Neural progenitor cell (in vitro differentiated cells): ENCODE measurements at places on chromosomes 3 and 15. TPM values are rescaled to one million over a fixed set of nuclear protein-coding genes. Genes with fewer than 3 reads are reported as not detected.

PLXND1 gene
- 9.0 and 12.9 TPM in 2 replicates for total RNA-seq

GUCA1C gene
- not detected in 2 replicates for total RNA-seq

AMIGO3 gene
- total RNA-seq, result 2.6 TPM in 1 of 2 replicates, not detected in the other

GRCh38 chr3:126067959-126068358 is 16.0 kb downstream of the SLC41A3 start:
- DNase-seq, result no peak

GRCh38 chr3:132029182-132029902 is 5.5 kb downstream of the CPNE4 start:
- DNase-seq, result peak; percentile 94

DNA sequence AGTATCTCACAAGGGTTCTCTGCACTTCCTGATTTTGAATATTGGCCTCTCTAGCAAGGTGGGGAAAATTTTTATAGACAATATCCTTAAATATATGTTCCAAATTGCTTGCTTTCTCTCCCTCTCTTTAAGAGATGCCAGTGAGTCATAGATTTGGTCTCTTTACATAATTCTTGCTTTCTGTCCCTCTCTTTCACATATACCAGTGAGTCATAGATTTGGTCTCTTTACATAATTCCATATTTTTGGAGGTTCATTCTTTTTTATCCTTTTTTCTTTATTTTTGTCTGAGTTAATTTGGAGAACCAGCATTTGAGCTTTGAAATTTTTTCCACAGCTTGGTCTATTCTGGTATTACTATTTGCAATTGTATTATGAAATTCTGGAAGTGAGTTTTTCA is 77.7 kb upstream of the NUDT16 start:
- no peak for DNase-seq

DNA sequence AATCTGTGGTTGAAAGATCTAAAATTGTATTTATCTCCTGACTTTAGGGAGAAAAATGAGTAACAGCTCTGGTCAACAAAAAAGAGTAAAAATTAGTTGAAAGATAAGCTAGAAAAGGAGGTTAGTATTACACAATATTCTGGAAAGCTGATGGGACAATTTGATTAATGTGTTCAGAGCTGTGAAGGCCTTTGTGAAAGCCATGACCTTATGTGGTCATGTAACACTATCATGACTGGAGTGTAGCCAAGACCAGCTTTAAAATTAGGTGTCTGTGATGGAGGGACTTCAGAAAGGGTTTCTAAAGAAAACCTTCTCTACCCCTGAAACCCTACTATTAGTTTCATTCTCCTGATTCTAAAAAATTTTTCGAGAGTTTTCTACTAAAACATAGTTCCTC is 127.2 kb downstream of the NFKBIZ start:
- DNase-seq, result no peak

GRCh38 chr15:57060799-57061198 is 142.4 kb downstream of the TCF12 start:
- no peak for DNase-seq

GRCh38 chr15:80697075-80697685 is 2.1 kb downstream of the ABHD17C start:
- DNase-seq, result no peak

DNA sequence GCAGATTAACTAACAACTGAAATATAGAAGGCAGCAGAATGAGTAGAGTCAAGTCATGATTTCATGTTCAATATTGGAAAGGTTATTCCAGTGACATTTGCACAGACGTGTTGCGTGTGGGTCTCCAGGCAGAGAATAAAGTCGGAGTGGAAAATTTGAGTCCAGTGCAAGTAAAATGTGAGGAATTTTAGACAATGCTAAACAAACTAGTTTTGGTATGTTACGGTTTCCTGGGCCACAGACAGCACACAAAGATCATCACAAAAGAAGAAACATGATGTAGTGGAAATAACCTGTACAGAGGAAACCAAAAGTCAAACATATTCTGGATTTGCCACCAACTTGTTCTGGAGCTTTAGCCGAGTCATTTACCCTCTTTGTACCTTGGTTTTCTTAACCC is 367 bp downstream of the OR4F6 start:
- DNase-seq, result no peak

DNA sequence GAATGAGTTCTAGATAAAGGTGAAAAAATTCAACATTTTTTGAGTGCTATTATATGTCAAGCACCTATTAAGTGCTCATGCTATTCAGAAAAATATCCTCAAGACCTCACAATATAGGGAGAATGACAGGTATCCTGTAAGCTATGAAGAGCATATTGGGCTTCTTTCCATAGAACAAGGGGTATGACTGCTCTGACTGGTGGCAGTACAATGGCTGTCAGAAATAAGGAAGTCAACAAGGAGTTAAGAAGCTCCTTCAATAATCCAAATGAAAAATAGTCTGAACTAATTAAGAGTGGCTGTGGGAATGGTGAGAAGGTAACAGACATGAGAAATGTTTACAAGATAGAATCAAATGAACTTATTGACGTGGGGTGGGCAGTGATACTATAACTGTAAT is 24.7 kb downstream of the NPTN start:
- DNase-seq, result no peak

DNA sequence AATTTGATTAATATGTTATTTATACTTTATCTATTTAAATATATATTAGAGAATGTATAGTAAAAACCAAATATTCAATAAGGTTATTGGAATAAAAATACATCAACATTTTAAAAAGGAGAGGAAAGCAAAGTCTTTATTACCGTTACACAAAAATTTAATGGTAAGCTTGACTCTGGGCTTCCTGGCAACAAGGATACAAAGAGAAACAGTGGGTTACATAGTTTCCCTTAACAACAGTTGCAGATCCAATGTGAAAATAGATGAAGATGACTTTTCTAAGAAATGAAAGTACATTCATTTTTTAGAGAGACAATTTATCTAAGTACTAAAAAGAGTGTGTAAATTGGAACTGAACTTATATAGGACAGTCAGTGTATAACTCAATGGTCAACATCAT is 6.0 kb upstream of the PHLDB2 start:
- no peak for DNase-seq

DNA sequence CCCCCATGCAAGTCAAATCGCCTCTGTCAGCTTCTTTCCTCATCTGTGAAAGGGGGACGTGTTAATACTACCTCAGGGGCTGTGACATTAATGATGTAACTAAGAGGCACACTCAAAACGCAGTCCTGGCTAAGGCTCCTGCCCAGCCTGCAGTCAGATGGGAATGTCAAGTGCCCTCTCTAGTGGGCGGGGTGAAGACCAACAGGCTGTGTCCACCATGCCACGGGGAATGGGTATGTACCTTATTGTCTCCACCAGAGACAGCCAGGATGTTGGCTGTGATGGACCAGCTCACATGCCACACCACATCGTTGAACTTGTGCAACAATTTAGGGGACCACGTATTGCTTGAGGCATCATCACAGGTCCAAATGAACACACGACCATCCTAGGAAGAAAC is 11.0 kb upstream of the GHRL start:
- no peak for DNase-seq

DNA sequence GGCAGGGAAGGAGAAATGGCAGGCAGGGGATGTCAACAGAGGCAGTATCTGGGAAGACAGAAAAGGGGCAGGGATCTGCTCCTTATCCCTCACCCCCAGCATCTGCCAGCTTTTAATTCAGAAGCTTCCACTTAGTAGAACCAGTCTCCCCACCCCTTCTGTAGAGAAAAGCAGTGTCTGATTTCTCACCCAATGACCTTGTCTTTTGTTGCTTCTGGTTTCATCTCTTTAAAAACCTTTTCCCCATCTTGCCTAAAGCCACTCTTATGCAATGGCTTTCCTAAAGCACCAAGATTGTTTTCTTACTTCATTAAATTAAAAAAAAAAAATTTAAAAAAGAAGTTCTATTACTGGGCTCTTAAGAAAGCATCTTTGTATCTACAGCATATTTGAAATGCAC is 27.8 kb downstream of the ARHGEF3 start:
- no peak for DNase-seq

DNA sequence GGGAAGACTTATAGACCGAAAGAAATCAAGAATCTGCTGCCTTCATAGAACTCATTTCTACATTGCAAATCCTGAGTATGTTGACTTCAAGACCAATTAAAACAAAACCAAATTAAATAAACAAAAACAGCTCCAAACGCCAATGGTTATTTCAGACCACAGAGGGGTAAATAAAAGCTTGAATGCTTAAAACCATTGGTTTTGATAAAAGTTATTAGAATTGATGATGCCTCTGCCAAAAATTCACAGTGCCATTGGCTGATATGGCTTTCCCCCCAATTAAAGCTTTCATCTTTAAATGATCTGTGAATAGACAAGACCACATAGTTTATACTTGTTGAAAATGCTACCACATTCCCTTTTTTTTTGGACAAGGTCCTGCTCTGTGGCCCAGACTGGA is 188.5 kb downstream of the NFKBIZ start:
- no peak for DNase-seq

DNA sequence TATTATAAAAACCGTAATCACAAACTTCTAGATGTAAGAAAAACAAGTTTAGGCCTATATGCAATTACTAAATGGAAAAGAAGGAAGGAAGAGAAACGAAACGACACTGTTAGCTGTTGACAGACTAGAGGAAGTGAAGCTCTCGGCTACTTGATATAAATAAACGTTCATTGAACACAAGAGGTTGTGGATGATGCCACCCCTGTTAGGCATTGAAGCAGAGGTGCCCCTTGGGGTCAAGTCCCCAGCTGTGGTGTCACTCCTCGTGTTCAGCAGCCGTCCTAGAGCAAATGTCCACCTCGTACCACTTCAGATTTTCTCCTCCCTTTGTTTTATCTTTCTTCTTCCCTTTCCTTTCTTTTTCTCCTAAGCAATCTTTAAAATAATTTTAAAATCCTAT is 146.5 kb upstream of the UBE2E1 start:
- no peak for DNase-seq
